ENCODE measurements at places on chromosomes 16 and 17. TPM values are rescaled to one million over a fixed set of nuclear protein-coding genes. Genes with fewer than 3 reads are reported as not detected.

HBA1 gene
- not detected for total RNA-seq

ATP2C2 gene
- 3.0 TPM for total RNA-seq

TAOK2 gene
- total RNA-seq, result 44.6 TPM

WFDC1 gene
- total RNA-seq, result not detected

IST1 gene
- total RNA-seq, result 253 TPM

MYH1 gene
- total RNA-seq, result not detected

NPIPB9 gene
- 4.8 TPM for total RNA-seq

TRIM72 gene
- 0.08 TPM for total RNA-seq

HOXB9 gene
- total RNA-seq, result not detected

DHRS7C gene
- not detected for total RNA-seq

PROCA1 gene
- total RNA-seq, result 28.7 TPM

KCNJ18 gene
- total RNA-seq, result not detected

INCA1 gene
- 1.5 TPM for total RNA-seq

KLHL11 gene
- 13.3 TPM for total RNA-seq

KAT2A gene
- total RNA-seq, result 42.5 TPM

HOXB6 gene
- not detected for total RNA-seq

All from endodermal cell (in vitro differentiated cells).